NCI-H1694 (cell line): ENCODE measurements at places on chromosomes 6 and 20.
A peak's percentile ranks its signal among the peaks of the same experiment; 100 is the strongest.

- no peak for DNase-seq
These were observed 2.0 kb downstream of the CLIC5 start for GRCh38 chr6:46013639-46014038.

DNA sequence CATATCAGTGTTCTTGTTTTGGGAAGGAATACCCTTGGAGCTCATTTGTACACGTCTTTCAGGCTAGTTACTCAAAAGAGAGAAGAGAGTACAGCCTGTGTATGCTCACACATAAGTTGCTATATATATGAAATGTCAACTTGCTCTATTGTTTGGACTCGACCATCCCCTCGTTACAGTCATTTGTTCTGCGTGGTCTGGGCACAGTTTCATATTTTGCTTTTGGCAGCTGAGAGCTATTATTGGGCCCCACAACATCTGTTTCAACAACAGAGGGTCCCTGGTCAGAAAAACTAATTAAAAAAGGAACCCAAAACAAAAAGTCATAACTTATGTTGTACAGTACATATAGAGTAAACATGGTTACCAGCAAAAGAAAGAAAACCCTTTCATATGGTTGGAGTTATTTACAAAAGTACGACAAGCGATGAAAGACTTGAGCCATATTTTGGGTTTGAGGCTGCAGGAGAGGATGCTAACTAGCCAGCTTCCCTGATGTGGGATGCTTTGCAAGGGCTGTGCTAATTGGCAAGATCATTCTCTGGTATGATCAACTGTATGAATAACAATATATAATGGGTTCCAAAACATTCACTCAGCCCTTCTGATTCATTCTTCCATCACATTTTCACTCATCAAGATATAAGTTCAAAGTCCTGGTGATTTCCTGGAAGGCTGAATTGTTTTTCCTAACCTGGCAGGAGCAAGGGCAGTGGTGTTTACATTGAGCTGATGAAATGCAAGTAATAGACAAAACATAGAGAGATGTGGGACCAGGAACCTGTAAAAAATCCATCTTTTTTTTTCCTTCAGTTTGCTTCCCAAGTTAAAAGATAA is 137.9 kb downstream of the RPS12 start:
- DNase-seq = no peak

DNA sequence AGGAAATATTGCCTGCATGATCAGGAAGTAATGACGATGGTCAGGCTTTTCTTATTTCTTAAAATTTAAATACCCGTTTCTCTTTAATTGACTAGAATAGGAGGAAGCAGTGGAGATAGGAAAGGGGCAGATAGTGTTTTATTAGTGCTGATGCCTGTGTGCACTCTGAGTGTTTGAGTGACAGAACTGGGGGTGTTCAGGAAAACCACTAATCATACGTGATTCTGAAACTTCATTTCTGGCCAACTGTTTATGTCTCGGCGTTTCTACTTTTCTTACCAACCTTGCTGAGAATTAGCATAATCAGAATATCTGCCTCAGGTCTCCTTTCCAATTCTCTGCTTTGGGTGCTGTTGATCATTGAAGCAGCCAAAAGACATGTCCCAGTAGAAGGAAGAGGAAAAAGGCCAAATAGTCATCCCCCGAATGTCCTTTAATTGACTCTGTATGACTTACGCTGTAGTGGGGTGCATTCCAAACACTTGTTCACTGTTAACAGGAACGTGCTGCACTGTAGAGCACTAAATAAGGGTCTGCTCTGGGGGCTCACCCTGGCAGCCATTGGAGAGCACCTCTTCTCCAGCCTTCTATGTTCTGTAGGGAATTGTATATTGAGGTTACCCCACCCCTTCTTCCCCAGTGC is 152.9 kb downstream of the JARID2 start:
- no peak for DNase-seq

DNA sequence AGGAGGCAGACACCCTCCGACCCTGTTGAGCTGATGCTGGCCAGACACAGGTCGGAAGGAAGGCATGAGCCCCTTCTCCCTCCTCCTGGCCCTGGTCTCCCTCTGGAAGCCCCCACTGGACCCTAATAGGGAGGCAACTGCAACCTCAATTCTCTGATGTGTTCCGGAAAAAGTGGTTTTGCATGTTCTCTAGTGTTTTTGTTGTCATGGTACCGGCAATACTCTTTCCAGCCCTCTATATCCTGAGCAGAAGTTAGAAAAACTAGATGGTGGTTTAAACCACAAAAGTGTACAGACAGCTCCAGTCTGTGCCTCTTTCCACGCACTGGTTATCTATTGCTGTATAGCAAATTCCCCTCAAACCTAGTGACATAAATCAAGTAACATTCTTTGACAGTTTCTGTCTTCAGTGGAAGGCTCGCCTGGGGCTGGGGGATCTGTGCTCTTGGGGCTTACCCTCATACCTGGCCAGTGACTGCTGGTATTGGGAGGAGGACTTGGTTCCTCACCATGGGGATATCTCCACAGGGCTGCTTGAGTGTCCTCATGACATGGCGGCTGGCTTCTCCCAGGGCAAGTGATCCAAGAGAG is 37.0 kb downstream of the SYTL3 start:
- DNase-seq = no peak

DNA sequence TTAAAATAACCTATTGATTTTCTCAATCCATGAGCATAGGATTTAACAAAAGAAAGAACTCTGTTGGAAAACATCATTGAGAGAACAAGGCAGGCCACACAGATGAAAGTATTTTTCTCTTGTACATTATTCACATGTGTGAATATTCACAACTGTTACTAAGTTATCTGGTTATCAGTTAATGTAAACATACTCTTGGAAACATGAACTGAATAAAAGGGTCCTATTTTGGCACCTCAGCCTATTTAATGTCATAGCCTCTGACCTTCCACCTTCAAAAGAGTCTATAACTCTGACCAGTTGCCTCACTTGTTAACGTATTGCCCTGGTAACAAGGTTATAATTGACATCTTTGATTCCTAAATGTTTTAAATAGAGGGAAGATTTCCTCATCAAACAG is 8.1 kb downstream of the SYCP2 start:
- no peak for DNase-seq

- DNase-seq = no peak
These were observed 158.0 kb upstream of the BMP5 start for GRCh38 chr6:56033401-56033800.

GRCh38 chr6:137399881-137400443 is 94.2 kb downstream of the OLIG3 start:
- DNase-seq = peak; percentile 20

DNA sequence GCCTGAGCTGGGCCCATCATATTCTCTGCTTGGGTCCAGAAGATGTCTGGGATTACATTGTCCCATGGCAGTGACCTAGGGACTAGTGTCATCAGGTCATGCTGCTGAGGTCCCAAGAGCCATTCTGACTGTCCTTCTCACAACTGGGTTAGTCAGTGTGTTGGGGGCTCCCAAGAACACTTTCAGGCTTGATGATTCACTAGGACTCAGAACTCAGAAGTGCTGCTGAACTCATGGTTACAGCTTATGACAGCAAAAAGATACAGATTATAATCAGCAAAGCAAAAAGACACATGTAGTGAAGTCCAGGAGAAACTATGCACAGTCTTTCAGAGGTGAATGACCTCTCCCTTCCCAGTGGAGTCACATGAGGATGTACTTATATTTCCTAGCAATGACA is 107.8 kb downstream of the SYNE1 start:
- no peak for DNase-seq

DNA sequence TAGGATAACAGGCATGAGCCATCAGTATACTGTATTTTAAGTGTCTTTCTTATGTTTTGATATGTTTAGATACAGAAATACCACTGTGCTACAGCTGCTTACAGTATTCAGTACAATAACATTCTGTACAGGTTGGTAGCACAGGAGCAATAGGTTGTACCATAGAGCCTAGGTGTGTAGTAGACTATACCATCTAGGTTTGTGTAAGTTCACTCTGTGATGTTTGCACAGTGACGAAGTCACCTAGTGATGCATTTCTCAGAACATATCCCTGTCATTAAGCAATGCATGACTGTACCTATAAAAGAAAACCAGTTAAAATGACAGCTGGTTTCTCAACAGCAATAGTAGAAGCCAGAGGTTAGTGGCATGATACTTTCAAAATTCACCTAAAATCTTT is 3.0 kb upstream of the ZBTB24 start:
- no peak for DNase-seq

GRCh38 chr6:110446405-110446804 is 30.0 kb downstream of the SLC22A16 start:
- DNase-seq = no peak

DNA sequence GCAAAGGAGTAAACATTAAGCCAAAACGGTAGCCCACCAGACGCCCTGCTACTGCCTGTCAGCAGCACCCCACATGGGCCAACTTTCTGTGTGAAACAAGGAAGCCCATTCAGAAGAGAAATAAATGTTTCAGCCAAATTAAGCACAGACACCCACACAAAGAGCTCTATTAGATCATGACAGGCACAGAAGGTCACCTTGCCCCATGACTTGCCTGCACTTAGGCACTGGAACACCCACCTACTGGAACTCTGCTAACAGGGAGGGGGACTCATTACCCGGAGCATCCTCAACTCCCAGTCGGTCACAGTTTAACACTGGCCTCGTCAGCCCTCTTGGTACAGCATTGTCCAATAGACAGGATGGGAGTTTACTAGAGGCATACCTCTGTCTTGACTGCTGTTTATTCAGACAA is 31.8 kb downstream of the GFOD1 start:
- no peak for DNase-seq

DNA sequence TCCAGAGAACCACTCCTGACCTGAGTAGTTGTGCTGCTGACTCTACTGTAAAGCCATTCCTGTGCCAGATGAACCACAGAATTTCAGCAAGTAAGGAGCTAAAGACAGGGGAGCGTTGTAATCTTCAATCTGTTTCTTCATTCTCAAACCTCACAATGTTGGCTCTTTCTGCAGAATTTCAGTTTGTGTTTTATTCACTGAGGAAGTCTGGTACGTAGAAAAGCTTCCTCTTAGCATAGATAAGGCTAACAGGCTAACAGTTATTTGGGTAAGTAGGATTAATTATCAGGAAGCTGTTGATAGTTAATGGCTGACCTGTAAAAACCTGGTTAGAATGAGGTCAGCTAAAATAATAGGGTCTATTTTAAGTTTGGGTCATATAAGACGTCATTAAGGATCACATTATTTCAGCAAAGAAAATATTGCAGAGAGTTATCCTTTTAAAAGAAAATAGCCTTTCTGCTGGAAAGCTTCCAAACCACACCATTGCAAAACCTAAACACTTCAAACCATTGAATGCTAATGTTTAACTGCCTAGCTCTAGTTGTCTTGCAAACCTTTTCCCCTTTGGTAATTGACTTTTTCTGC is 14.1 kb upstream of the TENT5A start:
- no peak for DNase-seq

DNA sequence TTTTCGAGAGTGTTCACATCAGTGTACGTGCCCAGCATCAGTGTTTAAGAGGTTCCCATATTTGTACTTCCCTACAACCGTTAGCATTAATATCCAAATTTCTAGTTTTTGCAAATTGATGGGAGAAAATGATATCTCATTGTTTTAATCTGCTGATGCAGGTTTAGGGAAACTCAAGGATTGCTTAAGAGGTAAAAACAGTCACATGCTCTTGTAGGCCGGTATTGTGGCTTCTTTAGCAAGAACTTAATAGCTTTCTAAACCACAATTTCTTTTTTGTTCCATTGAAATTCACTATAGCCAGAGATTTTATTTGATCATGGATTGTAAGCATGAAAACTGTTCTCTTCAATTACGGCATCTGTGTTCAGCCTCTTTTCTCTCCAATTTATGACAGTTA is 29.5 kb downstream of the BEND6 start:
- no peak for DNase-seq

DNA sequence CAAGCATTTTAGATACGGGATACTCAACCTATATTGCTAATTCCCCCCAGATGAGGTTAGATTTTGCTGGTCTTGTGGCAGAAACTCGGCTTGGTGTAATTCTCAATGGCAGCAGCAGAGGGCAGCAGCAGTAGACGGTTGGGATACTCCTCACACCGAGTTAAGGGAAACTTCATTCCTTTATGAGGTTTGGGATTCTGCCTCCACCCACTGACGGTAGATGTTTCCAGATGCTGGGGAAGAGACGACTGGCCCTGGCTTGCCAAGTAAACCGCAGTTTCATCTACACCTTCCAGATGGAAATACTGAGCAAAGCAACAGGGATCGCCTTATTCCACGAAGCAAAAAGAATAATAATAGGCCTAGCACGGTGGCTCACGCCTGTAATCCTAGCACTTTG is 8.2 kb upstream of the TBC1D7 start:
- peak; percentile 87 for DNase-seq

- no peak for DNase-seq
These were observed 7.2 kb upstream of the IL20RA start for GRCh38 chr6:137051790-137052472.
